Fibroblast of the aortic adventitia (primary cell): ENCODE measurements at places on chromosomes 7 and 10.

GRCh38 chr10:120005207-120006201 is 113.0 kb downstream of the SEC23IP start:
- peak; percentile 9 for DNase-seq

DNA sequence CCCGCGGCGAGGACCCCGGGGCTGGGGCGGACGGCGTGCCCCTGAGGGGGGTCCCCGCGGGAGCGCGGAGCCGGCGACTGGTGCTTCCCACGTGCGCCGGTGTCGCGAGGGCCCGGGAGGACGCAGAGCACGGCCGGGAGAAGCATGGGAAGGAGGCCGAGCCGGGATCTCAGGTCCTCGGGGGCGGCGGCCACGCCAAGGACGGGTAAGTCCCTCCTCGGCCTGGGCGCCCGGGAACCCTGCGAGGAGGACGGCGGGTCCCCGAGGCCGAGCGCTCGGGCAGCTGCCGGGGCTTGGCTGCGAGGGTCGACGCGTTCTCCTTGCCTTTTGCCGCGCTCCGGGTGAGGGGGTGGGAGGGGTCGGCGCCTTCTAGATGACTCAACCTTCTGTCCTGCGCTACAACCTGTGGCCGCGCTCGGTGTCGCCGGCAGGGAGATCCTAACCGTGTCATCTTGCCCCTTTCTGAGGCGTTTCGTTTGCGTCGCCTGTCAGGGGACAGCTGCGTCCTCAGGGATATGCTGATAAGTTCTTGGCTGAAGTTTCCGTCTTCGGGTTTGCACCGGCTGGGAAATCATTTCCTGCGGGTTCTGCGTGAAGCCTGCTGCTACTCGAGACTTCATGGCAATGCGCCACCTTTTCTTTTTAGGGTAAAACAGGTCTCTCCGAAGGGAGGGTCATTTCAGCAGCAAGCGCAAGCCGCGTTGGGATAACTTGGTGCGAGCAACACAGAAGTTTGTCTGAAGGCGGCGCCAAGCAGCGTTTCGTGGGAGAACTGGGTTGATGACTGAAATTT is 529 bp downstream of the TASOR2 start:
- DNase-seq, result peak; percentile 79

- DNase-seq, result no peak
These were observed 59.9 kb downstream of the RBM20 start for GRCh38 chr10:110704070-110704469.

DNA sequence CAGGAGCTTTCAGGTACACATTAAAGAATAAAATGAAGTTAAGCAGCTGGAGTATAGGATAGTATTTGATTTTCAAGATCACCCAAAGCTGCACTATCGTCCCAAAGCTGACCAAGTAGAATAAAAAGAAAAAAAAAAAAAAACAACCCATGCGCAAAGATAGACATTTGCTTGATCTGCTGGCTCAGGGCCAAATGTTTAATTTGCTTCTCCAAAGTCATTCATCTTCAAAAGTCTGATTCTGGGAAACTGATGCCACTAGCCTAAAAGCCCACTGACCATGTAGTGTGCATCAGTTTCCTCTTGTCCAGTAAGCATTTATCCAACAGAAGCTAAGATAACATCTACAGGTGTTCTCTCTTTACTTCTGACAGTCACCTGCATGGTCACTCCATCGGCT is 14.5 kb downstream of the MEST start:
- no peak for DNase-seq

GRCh38 chr7:81525841-81526240 is 244.0 kb downstream of the HGF start:
- no peak for DNase-seq

GRCh38 chr10:130073912-130074311 is 36.7 kb downstream of the C10orf143 start:
- DNase-seq, result no peak

DNA sequence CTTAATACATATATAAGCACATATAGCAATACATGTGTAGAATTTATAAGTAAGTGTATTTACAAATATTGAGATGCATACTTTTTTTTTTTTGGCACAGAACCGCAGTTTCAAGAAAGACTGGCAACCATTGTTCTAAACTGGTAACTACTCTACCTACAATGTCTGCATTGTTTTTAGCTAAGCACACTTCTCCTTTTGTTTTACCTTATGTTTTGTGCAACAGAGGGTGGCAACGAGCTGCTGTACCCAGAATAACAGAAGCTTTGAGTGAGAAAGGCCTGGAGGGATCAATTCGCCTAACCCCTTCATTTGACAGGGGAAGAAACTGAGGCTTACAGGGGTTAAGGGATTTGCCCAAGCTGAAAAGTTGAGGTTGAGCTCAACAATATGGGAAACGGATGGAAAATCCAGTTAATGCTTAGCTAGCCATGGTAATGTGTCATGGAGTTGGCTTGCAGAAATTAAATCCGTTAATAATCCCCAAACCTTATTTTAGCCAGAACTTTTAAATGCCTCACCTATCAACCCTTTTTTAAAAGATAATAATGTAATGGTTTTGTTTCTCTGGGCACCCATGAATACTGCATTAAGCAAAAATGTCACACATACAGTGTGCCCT is 25.5 kb downstream of the FZD1 start:
- no peak for DNase-seq
